ENCODE measurements at places on chromosomes 2 and 18.

DNA sequence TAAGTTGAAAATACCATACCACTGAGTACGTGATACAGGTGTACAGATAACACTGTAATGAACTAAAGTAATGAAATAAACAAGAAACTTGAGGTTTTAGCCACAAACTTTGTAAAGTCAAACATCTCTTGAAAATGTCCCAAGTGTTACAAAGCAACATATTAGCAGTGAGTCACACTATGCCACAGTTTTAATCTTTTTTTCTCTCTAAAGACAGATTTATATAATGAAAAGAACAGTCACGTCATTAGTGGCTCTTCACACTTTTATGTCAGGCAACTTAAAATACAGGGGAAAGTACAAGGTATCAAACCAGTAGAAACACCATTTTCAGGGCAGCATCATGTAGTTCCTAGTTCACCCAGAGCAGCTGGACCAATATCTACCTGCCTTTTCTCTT lies 42.1 kb downstream of the RAPH1 start:
- H3K4me1 ChIP-seq, result peaks cover under 1% of the 10 kb centered on the region
- no peak overlapping the region for H3K27ac ChIP-seq
- no peaks in the 10 kb centered on the region for H3K27me3 ChIP-seq
- no peaks in the 10 kb centered on the region for H3K36me3 ChIP-seq
- no peak for DNase-seq
- no peak overlapping the region for H3K4me3 ChIP-seq

DNA sequence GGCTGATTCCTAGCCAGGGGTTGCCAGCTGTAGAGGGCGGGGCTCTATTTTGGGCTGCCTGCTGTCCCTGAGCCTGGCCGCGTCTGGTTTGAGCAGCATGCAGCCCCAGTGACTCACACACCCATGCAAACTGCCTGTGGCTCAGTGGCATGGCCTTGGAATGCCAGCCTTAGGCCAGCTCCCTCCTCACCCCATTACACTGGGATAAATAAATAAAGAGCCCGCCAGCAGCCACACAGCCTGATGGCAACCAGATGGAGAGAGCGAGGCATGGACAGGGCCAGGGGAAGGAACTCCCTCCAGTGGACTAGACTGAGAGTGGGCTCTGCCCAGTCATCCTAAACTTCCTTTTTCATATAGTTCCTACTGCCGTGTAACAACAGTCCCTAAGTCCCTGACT lies 18.3 kb downstream of the NHEJ1 start:
- DNase-seq, result no peak
- H3K36me3 ChIP-seq, result peaks cover 76% of the 10 kb centered on the region
- H3K27me3 ChIP-seq, result no peaks in the 10 kb centered on the region
- H3K4me1 ChIP-seq, result no peaks in the 10 kb centered on the region

DNA sequence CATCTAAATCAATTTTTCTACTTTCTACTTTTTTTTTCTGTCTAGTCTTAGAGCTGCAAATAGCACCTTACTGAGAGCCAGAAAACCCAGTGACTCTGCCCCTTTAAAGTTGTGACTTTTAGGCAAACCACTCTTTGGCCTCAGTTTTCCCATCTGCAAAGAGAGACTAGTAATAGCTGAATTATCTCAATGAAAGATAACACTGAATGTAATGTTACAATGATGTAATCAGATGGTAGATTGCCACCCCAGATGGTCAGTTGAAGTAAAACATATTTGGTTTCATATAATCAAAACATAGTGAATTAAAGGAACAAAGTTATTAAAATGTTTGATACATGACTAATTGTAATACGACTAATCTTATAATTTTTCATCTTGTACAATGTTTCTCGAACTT lies 5.0 kb upstream of the APCDD1 start:
- H3K36me3 ChIP-seq, result no peaks in the 10 kb centered on the region
- no peaks in the 10 kb centered on the region for H3K4me1 ChIP-seq
- no peak for DNase-seq
- no peak overlapping the region for H3K4me3 ChIP-seq
- H3K27me3 ChIP-seq, result peaks cover 42% of the 10 kb centered on the region

GRCh38 chr2:104120171-104120570 lies 733.7 kb upstream of the POU3F3 start:
- no peaks in the 10 kb centered on the region for H3K27me3 ChIP-seq
- DNase-seq, result no peak
- H3K27ac ChIP-seq, result no peak overlapping the region
- no peak overlapping the region for H3K4me3 ChIP-seq
- H3K4me1 ChIP-seq, result no peaks in the 10 kb centered on the region

DNA sequence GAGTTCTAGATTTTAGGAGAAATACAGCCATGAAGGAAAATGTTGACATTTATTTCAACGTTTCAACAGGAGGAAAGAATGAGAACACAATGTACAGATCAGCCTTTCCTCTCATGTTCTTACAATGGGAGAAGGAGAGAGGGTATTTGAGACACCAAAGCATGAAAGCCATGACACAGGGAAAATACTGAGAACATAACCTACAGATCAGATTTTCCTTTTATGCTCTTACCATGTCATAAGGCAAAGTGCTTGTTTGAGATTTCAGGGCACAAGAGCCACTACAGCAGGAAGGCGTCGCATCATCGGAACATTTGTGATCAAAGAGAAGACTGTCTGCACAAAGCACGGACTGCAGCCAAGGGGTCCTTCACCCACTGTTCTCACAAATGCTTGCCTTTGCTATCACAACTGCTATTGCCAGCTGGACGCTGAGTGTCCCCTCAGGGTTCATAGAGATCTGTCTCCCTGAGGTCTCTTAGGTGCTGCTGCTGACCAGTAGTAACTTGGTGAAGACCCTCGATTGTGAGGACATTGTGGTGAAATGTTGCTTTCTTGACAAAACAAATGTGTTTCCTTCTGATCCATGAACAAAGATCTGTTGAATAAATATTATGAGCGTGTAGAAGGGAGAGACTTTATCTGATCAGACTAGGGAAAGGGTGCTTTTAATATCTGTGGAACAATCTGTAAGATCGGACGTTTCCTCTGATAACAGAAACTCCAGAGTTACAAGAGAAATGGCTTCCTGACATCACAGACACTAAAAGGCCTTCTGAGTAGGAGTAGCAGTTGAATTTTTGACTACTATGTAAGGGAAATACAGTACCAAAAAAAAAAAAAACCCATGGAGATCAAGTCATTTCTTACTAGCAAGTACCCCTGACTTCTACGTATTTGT lies 6.4 kb upstream of the IL1RL1 start:
- DNase-seq, result no peak
- H3K27me3 ChIP-seq, result peaks cover 91% of the 10 kb centered on the region
- H3K4me1 ChIP-seq, result peaks cover 3% of the 10 kb centered on the region
- H3K4me3 ChIP-seq, result no peak overlapping the region
- H3K27ac ChIP-seq, result no peak overlapping the region
- no peaks in the 10 kb centered on the region for H3K36me3 ChIP-seq

DNA sequence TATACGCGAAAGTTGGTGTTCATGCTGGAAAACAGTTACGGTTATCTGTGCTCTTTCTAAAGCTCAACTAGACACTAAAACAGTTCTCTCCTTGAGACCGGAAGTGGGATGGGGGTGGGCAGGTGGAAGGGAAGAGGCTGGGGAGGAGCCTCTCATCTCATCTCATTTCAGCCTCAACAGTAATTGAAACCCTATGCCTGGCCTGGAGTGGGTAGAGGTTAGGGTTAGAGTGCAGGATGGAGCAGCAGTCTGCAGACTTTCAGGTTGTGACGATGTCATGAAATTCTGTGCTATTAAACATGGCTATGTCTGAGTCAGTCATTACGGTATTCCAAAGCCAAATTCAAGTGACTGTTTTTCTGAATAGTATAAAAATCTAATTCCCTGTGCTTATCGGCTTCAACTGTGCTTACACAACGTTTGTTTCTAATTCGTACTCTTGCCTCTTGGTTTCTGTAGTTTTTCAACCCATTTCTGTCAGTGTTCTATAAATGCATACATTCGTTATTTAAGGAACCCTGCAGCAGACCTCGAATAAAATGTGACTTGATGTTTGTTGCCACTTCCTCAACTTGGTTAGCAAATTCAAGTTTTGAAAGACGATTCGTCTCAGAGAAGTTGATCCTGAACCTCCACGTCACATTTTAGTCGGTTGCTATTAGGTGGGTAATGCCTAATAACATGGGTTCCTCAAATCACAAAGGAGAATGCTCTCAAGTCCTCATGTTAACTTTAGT lies 75.8 kb upstream of the TCF7L1 start:
- H3K27me3 ChIP-seq, result no peaks in the 10 kb centered on the region
- DNase-seq, result peak; percentile 53
- no peak overlapping the region for H3K4me3 ChIP-seq
- H3K4me1 ChIP-seq, result peaks cover 50% of the 10 kb centered on the region
- peaks cover 10% of the 10 kb centered on the region for H3K36me3 ChIP-seq

- no peaks in the 10 kb centered on the region for H3K36me3 ChIP-seq
- peaks cover 8% of the 10 kb centered on the region for H3K4me1 ChIP-seq
- H3K27ac ChIP-seq, result no peak overlapping the region
- no peak overlapping the region for H3K4me3 ChIP-seq
- H3K27me3 ChIP-seq, result peaks cover 3% of the 10 kb centered on the region
Measured at GRCh38 chr2:10097352-10098148, 17.3 kb upstream of the CYS1 start.

GRCh38 chr2:75729861-75730260 lies 19.1 kb upstream of the GCFC2 start:
- H3K4me1 ChIP-seq, result no peaks in the 10 kb centered on the region
- no peaks in the 10 kb centered on the region for H3K27me3 ChIP-seq
- H3K36me3 ChIP-seq, result no peaks in the 10 kb centered on the region
- no peak overlapping the region for H3K27ac ChIP-seq

GRCh38 chr2:32495139-32495538 lies 132.7 kb upstream of the TTC27 start:
- no peaks in the 10 kb centered on the region for H3K27me3 ChIP-seq
- no peak overlapping the region for H3K4me3 ChIP-seq
- no peak overlapping the region for H3K27ac ChIP-seq

- H3K4me1 ChIP-seq, result no peaks in the 10 kb centered on the region
- H3K36me3 ChIP-seq, result no peaks in the 10 kb centered on the region
- H3K27ac ChIP-seq, result no peak overlapping the region
- H3K4me3 ChIP-seq, result no peak overlapping the region
Measured at GRCh38 chr2:9297156-9297555, 90.5 kb downstream of the ASAP2 start.

GRCh38 chr2:225510796-225511195 lies 111.3 kb downstream of the NYAP2 start:
- no peak for DNase-seq
- H3K27me3 ChIP-seq, result no peaks in the 10 kb centered on the region
- H3K27ac ChIP-seq, result no peak overlapping the region
- no peak overlapping the region for H3K4me3 ChIP-seq

- no peaks in the 10 kb centered on the region for H3K27me3 ChIP-seq
- H3K27ac ChIP-seq, result peak overlapping the region; percentile 11
- H3K4me1 ChIP-seq, result peaks cover 18% of the 10 kb centered on the region
- DNase-seq, result no peak
- H3K4me3 ChIP-seq, result no peak overlapping the region
- peaks cover 16% of the 10 kb centered on the region for H3K36me3 ChIP-seq
Measured at GRCh38 chr2:60468382-60469085, 84.9 kb downstream of the BCL11A start.

- H3K4me3 ChIP-seq, result peak overlapping the region; percentile 73
- H3K4me1 ChIP-seq, result peaks cover 27% of the 10 kb centered on the region
- peak overlapping the region; percentile 98 for H3K27ac ChIP-seq
- peaks cover 2% of the 10 kb centered on the region for H3K36me3 ChIP-seq
- DNase-seq, result no peak
Measured at GRCh38 chr2:226836548-226836885, 663 bp downstream of the RHBDD1 start.

GRCh38 chr2:53964257-53964952 lies 6.4 kb downstream of the PSME4 start:
- no peak overlapping the region for H3K27ac ChIP-seq
- no peaks in the 10 kb centered on the region for H3K36me3 ChIP-seq

GRCh38 chr2:148918554-148918953 lies 43.5 kb downstream of the KIF5C start:
- H3K4me1 ChIP-seq, result no peaks in the 10 kb centered on the region
- no peaks in the 10 kb centered on the region for H3K36me3 ChIP-seq
- H3K4me3 ChIP-seq, result no peak overlapping the region
- no peak for DNase-seq

DNA sequence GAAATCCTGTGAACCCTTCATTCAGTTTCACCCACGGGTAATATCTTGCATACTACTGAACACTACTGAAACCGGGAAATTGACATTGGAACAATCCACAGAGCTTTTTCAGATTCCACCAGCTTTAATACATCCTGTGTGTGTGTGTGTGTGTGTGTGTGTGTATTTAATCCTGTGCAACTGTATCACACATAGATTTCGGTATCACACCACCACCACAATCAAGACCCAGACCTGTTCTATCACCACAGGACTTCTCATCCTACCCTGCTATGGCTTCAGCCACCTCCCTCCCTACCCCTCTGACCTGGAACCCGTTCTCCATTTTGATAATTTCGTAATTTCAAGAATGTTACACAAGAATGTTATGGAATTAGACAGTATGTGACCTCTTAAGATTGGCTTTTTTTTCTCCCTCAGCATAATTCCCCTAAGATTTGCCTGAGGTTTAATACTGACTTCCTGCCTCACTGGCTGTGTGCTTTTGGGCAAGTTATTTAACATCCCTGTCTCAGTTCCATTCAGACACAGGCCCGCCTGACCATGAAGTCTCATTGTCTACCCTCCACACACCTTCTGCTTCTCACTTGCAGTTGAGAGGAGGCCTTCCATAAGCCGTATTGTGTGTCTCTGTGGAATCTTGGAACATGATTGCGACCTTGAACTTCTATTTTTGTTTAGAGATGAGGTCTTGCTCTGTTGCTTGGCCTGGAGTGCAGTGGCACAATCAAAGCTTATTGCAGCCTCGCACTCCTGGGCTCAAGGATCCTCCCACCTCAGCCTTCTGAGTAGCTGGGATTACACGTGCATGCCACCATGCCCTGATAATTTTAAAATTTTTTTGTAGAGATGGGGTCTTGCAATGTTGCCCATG lies 14.4 kb upstream of the TMEM131 start:
- peak; percentile 44 for DNase-seq
- peak overlapping the region; percentile 10 for H3K27ac ChIP-seq
- H3K27me3 ChIP-seq, result no peaks in the 10 kb centered on the region
- H3K4me3 ChIP-seq, result no peak overlapping the region
- no peaks in the 10 kb centered on the region for H3K36me3 ChIP-seq
- H3K4me1 ChIP-seq, result peaks cover 45% of the 10 kb centered on the region

DNA sequence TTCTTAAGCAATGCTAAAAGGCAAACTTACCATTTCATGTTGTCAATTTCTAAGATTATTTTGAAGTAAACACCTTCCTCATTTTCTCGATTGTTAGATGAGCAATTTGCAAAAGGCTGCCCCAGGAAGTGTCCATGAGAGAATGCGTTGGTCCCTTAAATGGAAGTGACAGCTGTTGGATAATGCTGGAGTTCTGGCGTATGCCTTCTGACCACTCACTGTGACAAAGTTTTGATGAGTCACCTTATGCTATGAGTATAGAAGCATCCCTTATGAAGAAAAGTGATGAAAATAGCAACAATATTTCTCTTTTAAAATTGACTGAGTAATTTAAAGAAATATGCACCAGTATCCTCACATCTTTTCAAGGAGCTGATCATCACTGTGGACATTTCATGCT lies 1497.5 kb downstream of the DPP10 start:
- H3K4me3 ChIP-seq, result no peak overlapping the region
- no peak for DNase-seq
- H3K27ac ChIP-seq, result no peak overlapping the region
- no peaks in the 10 kb centered on the region for H3K27me3 ChIP-seq
- no peaks in the 10 kb centered on the region for H3K4me1 ChIP-seq

- H3K36me3 ChIP-seq, result peaks cover 2% of the 10 kb centered on the region
- H3K27me3 ChIP-seq, result no peaks in the 10 kb centered on the region
- peaks cover 34% of the 10 kb centered on the region for H3K4me1 ChIP-seq
- peak; percentile 79 for DNase-seq
- H3K27ac ChIP-seq, result peak overlapping the region; percentile 93
- peak overlapping the region; percentile 85 for H3K4me3 ChIP-seq
Measured at GRCh38 chr2:159903443-159904126, 105.6 kb upstream of the CD302 start.

All from CD14-positive monocyte (primary cell).